ENCODE measurements at places on chromosomes 5 and 9.

DNA sequence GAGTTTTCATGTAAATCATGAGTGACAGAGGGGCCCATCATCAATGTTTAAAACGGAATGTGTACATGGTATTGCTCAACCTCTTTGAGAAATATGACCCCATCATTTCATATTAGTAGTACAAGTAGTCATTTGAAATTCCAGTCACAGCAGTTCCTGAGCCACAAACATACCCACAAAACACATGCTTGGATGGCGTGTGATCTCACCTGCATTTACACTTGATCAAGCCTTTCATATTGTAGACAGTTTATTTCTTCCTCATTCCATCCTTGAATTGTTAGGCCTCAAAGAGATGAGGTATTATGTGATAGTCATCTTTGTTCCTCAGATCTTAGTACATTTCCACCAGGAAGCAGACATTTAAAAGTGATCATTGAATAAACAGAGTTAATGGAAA lies 96.8 kb upstream of the TAS2R1 start:
- no peak for DNase-seq

GRCh38 chr9:60546406-60546805 lies 367.8 kb upstream of the SPATA31A5 start:
- DNase-seq, result no peak

DNA sequence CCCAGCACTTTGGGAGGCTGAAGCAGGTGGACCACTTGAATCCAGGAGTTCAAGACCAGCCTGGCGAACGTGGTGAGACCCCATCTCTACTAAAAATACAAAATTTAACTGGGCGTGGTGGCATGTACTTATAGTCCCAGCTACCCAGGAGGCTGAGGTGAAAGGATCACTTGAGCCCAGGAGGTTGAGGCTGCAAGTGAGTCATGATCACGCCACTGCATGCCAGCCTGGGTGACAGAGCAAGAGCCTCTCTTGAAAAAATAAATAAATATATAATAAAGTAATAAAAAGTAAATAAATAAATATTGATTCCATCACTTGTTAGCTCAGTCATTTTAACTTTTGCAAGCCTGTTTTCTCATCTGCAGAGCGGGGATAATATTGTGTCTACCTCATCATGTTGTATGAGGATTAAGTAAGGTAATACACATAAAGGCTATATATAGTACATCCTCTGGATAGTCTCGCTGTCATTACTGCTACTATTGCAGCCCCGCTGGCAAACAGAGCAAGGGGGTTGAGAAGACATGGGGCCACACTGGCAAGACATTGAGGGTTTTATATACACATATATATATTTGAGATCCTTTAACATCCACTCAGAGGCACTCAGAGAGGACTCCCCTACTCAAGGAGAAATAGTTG lies 210.9 kb downstream of the C9orf152 start:
- DNase-seq, result no peak

GRCh38 chr5:93255796-93256195 lies 325.2 kb downstream of the NR2F1-AS1 start:
- DNase-seq, result no peak

DNA sequence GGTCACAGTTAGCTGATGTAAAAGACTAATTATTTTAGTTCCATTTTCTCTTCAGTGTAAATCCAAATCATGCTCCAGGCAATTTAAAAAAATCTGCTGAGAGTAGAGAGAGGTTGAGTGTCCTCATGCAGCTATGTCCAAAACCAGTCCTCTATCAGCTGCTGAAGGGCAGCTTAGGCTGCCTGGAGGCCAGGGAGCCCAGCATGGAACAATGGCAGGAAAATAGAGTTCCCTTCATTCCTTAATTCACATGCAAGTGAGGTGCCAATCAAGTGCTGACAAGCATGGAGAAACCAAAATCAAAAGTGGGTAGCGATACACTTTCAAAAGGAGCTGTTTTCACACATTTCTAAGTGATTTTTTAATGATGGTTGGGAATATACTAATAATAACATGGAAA lies 78.3 kb upstream of the POU5F2 start:
- no peak for DNase-seq

GRCh38 chr5:66851306-66851705 lies 255.1 kb downstream of the MAST4 start:
- no peak for DNase-seq

DNA sequence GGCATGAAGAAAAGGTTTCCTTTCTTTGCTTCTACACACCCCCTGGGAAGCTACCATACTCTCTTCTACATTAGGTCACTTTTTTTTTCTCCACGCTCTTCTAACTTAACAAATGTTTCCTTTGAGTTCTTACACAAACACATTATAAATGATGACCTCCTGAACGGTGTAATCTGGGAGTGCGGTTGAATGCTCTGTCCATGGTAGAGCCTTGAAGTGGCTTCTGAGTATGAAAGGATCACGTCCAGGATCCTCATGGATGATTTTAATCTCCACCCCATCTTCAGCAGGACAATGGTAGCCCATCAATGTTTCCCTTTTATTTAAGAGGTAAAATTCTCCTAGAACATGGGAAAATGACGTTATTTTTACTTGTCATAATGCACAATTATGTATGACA lies 587.3 kb downstream of the SEMA5A start:
- DNase-seq, result no peak

DNA sequence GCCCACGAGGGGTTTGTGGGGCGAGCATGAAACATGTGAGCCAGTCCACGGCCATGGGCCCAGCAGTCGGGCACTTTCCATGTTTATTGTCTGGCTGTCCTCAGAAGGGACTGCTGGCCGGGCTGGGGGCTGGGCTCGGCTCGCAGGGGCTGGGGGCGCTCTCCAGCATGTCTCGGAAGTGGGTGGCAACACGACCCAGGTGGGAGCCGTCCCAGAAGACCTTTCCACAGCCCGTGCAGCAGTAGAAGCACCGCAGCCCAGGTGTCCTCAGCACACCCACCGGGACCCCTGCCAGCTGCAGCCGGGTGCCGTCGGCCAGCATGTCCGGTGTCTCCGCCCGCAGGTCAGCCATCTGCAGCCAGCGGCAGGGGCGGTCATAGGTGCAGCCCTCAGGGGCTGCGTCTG lies 4.8 kb upstream of the NRARP start:
- no peak for DNase-seq

DNA sequence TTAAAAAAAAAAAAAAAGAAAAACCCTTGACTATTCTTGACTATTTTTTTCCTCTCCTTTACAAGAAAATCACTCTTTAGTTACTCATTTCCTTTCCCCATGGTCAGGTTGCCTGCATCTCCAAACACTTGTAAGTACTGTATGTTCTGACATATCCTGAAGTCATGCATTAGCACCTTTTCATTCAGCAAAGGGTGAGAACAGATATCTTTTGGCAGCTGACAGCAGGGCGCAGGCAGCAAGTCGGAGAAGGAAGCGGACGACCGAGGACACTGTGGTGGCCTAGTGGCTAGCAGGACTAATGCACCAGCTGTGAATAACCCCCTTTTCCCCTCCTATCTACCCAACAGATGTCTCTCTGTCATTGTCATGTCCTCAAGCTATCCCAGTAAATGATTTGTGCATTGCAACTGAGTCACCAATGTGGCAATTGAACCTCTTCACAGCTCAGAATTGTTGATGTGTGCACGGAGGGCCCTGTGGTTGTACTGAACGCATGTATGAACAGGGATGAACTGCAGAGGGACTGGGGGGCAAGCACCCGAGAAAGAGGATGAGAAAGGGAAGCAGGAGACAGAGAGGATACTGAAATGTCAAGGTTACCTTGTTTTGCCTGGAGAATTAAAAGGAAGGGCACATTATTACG lies 996.0 kb upstream of the ARRDC3 start:
- no peak for DNase-seq

DNA sequence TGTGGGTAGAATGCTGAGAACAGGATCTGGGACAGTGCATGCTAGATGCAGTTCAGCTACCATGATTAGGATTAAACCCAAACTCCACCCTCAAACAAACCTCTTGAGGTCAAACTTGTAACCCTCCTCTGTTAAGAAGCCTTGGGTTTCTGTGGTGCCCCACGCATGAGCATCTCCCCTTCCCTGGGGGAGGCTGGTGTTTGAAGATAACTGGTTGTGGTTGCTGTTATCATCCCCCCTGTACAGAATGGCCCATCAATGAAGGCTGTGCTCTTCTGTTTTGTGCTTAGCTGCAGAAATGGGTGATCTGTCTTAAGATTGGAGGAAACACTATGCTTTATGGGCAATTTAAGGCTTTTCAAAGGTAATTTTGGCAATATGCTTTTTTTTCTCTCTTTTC lies 4.4 kb upstream of the DAB2IP start:
- DNase-seq, result no peak

DNA sequence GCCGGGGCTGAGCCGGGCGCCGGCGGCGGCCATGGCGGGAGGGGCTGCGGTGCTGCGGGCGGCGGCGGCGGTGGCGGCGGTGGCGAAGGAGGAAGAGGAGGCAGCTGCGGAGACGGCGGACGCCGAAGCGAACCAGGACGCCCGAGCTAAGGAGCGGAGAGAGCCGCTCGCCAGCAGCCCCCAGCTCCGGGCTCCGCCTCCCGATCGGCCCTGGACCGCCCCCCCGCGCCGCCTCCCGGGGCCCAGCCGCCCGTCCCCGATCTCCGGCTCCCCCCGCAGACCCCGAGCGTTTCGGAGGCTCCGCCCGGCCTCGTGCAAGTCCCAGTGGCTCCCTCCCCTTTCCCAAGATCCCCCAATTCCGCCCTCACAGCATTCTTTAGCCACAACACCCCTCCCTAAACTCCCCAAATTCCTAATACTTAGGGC lies at the start of gene ASTN2:
Gene ASTN2, minus strand, starts transcription at position 152 of the 426 bp plus-strand sequence. Its CDS starts 119 bp downstream, at position 33.
- DNase-seq, result no peak

DNA sequence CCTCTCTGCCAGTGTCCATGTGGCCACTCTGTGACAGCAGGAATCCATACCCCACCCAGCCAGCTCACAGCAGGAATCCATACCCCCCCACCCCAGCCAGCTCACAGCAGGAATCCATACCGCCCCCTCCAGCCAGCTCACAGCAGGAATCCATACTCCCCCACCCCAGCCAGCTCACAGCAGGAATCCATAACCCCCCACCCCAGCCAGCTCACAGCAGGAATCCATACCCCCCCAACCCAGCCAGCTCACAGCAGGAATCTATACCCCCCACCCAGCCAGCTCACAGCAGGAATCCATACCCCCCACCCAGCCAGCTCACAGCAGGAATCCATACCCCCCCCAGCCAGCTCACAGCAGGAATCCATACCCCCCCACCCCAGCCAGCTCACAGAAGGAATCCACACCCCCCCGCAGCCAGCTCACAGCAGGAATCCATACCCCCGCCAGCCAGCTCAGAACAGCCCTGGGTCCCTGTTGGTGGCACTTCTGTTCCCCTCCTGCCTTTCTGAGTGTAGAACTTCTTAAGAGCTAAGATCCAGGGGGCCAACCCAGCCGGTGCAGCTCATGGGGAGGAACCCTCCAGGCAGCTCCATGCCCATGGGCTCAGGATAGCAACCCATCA lies 8.4 kb upstream of the RXRA start:
- no peak for DNase-seq

- no peak for DNase-seq
Measured at GRCh38 chr5:68534131-68534940, 318.8 kb downstream of the PIK3R1 start.

Measured in CD8-positive, alpha-beta T cell (primary cell).